ENCODE measurements at places on chromosomes 16 and 17.

DNA sequence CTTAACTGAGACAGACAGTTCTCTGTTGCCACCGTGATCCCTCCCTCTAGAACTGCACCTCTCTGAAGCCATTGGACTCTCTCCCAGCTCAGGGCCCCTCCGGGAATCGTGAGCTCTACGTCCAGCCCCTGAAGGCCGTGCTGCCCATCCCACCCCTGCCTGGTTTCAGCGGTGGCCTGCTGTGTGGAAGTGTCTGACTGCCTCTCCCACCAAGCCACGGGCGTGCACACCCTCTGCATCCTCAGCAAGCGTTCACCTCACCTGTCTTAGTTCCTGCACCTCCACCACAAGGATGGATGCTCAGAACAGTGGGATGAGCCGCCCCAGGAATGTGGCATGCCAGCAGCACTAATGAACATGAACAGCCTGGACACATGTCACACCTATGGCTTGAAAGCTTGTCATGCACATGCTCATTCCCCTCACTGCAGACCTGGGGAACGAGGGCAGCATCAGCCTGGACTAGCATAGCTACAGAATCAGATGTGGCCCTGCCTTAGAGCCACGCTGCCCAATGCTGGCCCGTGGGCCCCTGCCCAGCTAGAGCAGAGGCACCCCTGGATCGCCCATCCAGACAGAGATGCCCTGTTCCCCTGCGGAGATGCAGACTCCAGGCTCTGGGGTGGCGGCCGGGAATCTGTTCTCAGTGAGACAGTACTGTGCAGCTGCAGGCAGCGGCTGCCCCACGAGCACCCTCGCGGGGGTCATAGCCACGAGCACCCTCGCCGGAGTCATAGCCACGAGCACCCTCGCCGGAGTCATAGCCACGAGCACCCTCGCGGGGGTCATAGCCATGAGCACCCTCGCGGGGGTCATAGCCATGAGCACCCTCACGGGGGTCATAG lies 73.7 kb upstream of the CHMP6 start:
- peak; percentile 60 for DNase-seq

- DNase-seq, result no peak
These were observed 502.8 kb upstream of the KIF2B start for GRCh38 chr17:53319947-53320346.

GRCh38 chr17:5282642-5283217 lies 646 bp downstream of the RABEP1 start:
- DNase-seq, result no peak

- DNase-seq, result no peak
These were observed 396.1 kb downstream of the SOX9 start for GRCh38 chr17:72516772-72517399.

- DNase-seq, result no peak
These were observed 101.5 kb upstream of the CDH11 start for GRCh38 chr16:65223335-65223734.

DNA sequence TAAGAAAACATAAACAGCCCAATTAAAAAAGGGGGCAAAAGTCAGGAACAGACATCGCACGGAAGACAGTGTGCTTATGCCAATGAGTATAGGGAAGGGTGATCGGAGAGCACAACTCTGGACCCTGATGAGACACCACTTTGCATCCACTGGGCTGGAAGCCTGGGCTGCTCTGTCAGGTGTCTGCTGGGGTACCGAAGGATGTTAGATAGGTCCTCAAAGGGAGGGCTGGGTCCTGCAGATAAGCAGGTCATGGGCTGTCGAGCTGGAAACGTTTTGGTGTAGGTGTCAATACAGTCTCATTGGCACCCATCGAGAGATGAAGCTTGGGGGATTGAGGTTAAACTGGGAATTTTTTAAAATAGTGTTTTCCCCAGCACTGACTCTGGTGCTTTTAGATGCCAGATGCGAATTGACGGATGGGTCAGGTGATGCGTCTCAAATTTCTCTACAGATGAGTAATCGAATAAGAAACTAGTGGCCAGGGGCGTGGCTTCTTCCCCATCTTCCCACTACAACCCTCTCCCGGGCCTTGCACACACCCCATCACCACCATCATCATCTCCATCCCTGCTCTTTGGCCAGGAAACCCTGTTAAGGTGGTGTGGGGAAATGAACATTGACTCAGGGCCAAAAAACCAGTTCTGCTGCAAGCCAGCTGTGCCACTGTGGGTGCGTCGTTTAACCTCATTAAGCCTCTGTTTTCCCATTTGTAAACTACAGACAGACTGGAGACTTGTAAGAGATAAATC lies 47.8 kb upstream of the IRF8 start:
- peak; percentile 34 for DNase-seq

DNA sequence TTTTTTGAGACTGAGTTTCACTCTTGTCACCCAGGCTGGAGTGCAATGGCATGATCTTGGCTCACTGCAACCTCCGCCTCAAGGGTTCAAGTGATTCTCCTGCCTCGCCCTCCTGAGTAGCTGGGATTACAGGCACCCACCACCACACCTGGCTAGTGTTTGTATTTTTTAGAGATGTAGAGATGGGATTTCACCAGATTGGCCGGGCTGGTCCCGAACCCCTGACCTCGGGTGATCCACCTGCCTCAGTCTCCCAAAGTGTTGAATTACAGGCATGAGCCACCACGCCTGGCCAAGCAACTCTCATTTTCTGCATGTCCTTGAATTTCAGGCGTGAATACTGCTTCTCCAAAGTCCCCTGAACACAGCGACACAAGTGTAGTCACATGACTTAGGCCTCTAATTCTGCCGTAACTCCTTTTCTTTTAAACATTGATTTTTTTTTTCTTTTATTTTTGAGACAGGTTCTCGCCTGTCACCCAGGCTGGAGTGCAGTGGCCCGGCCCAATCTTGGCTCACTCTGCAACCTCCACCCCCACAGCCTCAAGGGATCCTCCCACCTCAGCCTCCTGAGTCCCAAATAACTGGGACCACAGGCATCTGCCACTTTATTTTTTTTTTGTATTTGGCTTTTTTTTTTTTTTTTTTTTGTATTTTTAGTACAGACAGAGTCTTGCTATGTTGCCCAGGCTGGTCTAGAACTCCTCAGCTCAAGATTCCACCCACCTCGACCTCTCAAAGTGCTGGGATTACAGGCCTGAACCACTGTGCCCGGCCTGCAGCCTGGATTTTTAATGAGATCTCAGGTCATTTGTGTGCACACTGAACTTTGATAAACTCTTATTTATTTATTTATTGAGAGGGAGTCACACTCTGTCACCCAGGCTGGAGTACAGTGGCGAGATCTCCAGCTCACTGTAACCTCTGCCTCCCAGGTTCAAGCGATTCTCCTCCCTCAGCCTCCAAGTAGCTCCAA lies 124.6 kb downstream of the KCNJ18 start:
- no peak for DNase-seq

DNA sequence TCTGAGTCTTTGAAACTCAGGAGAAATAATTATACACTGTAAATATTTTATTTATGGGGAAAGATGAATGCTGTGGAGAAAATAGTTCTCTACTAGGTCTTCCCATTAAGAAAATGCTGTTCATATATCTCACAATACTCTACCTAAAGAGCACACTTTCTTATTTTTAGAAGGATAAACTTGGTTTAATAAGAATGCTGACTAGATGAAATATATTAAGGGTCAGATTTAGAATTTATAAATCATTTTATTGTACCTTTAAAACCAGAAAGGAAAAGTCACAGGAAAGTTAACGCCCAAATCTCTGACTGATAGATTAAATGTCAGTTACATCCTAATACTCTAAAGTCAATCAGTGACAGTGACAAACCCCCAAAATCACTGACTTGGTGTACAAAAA lies 48.7 kb downstream of the SLC6A4 start:
- DNase-seq, result no peak

- no peak for DNase-seq
These were observed 4.7 kb upstream of the PIK3R6 start for GRCh38 chr17:8872036-8872704.

GRCh38 chr17:82200743-82201497 lies 11.7 kb downstream of the CCDC57 start:
- no peak for DNase-seq

DNA sequence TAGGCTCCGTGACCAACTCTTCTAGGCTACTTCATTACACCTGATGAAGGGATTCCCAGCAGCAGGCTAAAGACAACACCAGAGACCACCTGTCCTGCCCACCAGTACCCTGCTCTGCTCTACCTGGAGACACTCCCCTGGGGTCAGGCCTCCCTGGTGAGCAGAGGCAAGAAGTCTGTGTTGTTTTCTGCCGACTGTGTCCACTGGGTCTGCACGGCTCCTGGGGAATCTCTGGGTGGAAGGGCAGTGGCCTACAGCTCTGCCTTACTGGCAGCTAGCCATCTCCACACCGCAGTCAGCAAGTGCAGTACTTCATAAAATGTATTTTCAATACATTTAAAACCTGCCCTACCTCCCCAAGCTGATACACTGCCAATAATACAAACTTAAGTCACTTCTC lies 6.8 kb downstream of the RSL1D1 start:
- DNase-seq, result peak; percentile 38

DNA sequence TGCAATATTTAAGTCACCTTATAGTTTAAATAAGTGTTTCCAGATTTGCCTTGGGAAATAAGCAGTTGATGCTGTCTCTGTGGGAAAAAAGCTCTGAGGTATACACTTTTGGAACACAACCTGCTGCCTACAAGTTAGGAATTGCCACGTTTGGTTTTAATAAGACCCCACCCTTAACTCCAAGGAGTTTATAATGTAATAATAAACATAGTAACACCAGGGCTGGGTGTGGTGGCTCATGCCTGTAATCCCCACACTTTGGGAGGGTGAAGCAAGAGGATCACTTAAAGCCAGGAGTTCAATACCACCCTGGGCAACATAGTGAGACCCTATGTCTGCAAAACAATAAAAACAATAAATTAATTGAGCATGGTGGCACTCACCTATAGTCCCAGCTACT lies 15.9 kb upstream of the SMG1 start:
- no peak for DNase-seq

GRCh38 chr16:67451061-67451703 lies 20.3 kb downstream of the HSD11B2 start:
- DNase-seq, result no peak

DNA sequence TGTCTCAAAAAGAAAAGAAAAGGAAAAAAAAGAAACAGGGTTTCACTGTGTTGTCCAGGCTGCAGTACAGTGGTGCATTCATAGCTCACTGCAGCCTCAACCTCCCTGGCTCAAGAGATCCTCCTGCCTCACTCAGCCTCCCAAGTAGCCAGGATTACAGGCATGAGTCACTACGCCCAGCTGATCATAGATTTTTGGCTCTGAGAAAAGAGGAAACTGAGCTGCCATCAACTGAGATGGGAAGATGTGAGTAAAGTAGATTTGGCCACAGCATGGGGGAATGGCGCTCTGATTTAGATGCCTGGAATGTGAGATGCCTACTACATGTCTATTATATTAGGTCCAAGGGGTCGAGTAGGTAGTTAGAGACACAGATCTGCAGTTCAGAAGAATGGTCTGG lies 5.9 kb upstream of the NAGS start:
- DNase-seq, result no peak

- no peak for DNase-seq
These were observed 10.5 kb downstream of the PELP1 start for GRCh38 chr17:4693416-4693815.

- no peak for DNase-seq
These were observed 996 bp downstream of the TNFSF13 start for GRCh38 chr17:7559320-7560171.

- peak; percentile 68 for DNase-seq
These were observed 643.2 kb downstream of the WWOX start for GRCh38 chr16:78742501-78743283.

DNA sequence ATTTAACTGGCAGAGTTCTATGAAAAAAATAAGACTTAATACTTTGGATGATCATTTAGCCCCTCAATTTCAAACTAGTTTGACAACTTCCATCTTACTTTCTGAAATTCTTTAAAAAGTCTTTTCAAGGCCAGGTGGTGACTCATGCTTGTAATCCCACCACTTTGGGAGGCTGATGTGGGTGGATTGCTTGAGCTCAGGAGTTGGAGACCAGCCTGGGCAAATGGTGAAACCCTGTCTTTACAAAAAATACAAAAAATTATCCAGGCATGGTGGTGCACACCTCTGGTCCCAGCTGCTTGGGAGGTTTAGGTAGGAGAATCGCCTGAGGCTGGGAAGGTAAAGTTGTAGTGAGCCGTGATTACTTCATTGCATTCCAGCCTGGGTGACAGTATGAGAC lies 154.4 kb downstream of the TANC2 start:
- no peak for DNase-seq

GRCh38 chr17:42387661-42388380 lies 421 bp downstream of the STAT3 start:
- DNase-seq, result peak; percentile 80

DNA sequence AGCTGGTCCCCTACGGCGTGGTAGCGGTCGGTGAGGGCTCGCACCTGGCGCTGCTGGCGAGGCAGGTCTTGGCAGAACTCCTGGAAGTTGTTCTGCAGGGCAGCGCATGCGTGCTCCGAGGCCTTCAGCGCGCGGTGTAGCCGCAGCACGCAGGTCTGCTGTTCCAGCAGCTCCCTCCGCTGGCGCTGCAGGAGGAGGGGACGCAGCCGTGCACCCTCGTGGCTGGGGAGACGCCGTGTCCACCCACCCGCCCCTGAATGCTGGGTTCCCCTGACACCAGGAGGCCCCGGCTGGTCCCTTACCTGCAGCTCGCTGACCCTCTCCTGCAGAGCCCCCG lies 12.2 kb downstream of the EVPL start:
- no peak for DNase-seq

DNA sequence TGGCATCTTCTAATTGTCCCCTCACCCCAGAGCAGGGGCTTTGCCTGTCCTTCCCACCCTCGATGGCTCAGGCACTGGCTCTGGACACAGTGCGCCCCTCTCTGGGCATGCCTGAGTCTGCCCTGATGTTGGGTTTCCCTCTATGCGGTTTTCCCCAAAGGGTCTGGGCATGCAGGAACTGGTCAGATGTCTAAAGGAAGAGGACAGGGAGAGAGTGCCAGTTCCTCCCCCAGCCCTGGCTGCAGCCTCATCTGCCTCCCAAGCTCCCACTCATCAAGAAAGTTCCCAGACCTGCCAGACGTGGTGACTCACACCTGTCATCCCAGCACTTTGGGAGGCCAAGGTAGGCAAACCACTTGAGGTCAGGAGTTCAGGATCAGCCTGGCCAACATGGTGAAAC lies 41.3 kb upstream of the PABPN1L start:
- no peak for DNase-seq

DNA sequence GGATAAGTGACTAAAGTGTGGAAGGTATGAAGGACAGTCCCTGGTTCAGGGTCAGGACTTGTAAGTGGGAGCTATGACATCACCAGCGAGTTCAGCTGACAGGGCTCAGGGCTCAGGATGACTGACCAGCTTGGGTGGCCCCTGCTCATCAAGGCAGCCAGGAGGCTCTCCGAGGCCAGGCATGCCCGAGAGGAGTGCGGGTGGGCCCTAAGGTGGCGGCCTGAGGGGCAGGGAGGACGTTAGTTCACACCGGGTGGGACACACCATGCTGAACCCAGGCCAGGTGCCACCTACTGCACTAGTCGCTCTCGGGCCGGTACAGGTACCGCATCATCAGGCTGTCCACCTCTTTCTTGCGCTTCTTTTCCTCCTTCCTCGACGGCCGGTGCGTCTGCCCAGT lies 36.5 kb downstream of the PIPOX start:
- DNase-seq, result no peak
